WERI-Rb-1 (cell line): ENCODE measurements at places on chromosomes 12 and 14.

GRCh38 chr14:73422515-73422914, 35.8 kb downstream of the NUMB start:
- no peak for DNase-seq

DNA sequence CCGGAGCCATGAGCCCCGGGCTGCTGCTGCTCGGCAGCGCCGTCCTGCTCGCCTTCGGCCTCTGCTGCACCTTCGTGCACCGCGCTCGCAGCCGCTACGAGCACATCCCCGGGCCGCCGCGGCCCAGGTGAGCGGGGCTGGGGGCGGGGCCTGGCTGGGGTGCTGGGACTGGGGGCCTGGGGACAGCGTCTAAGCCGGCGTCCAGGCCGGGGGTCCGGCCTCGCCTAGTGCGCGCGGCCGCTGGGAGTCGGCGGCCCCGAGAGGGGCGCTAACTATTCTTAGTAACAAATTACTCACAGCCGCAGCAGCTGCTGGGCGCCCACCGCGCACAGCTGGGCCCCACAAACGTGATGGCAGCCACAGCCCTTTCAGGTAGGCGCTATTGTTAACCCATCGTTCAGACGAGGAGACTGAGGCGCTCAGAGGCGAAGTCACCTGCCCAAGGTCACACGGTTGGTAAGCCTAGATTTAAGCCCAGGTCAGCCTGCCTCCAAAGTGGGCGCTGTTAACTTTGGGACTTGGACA, 374 bp downstream of the CYP46A1 start:
- no peak for DNase-seq

- DNase-seq: peak; percentile 48
Observed at GRCh38 chr12:56129206-56129941, 1.3 kb downstream of the ESYT1 start.

GRCh38 chr14:85420707-85421106, 109.2 kb upstream of the FLRT2 start:
- DNase-seq: no peak

DNA sequence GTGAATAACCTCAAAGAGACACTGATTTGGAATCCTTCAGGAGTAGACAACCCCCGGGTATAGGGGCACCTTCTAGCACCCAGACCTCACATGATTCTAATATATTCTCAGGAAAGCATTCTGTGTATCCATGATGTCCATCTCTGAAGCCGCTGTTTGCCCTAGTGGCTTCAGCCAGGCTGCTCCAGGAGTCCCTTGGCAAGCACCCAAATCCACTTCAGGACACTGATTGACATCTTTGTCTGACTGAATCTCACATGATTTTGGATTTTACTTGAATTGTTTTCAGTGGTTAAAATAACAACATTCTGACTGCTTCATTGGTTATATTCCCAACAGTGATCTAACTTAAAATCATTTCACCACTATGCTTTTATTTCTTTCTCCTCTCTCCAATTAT, 390.5 kb upstream of the CLEC14A start:
- no peak for DNase-seq

GRCh38 chr12:27161458-27162228, 79.3 kb upstream of the C12orf71 start:
- no peak for DNase-seq
